Amygdala (tissue), 56 donors: ENCODE measurements at places on chromosomes 3 and 15.

DNA sequence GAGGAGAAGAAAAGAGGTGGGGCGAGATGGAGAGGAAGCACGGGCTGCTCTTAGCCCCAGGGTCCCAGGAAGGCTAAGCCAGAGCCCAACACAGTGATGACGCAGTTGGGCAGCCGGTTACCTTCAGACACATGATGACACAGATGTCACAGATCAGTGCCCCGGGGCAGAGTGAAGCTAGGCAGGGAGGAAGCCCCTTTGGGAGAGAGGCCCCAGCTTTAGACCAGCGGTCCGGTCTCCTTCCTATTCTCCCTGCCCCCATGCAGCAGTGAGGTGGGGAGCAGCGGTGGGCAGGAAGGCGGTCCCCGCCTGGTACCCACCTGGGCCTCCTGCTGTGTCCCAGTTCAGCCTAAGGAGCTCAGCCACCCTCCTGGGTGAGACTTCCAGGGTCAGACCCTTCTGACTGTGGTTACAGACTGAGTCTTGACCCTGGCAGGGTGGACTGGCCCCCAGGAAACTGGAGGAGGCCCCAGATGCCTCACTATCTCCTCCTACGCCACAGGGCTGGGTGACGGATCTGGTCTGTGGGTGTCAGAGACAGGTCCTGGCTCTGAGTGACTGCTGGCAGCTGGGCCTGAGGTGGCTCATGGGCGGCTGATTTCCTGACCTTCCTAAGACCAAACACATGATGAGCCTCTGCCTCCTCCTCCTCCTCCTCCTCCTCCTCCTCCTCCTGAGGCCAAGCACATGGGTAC, 38.8 kb upstream of the LINGO1 start:
- no peak for DNase-seq

GRCh38 chr15:74326746-74327145, 40.7 kb downstream of the CYP11A1 start:
- DNase-seq, result no peak

GRCh38 chr3:152291649-152292066, 22.9 kb downstream of the MBNL1 start:
- no peak for DNase-seq

DNA sequence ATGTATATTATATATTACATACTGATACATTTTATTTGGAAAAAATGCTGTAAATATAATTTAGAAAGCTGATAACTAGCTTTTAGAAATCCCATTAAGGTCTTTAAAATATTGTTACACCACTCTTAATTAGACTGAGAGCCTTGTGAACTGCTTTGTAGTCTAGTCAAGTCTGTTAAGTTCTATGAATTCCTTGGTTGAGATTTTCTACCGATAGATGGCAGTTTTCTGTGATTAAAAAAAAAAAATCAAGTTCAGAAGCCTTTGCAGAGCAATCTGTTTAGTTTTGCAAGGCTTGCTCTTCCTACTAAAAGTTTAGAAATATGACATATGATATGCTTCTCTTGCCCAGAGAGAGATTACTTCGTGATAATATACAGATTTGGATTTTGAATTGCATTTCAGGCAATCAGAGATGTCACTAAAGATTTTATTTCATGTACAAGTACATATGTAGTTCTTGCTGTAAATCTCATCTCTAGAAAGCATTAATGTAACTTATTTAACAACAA, 60.4 kb upstream of the SLITRK3 start:
- no peak for DNase-seq
